SW480 (cell line): ENCODE measurements at places on chromosomes 2 and 18.

DNA sequence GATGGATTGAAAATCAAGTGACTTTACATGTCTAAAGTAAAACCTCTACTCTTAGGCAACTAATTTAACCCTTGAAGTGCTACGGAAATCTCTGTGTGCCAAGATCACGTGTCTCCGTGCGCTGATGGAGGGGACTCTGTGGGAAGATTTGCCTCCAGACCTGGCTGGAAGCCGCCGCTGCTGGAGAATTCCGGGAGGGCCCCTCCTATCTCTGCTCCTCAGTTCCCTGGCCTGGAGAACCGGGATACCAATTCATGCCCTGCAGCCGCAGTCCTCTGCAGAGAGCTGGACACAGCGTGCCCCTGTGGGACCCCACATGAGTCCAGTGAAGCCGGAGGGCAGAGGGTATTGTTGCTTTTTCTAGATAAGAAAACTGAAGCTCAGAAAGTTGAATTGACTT, 126.9 kb upstream of the PXDN start:
- no peak for DNase-seq

DNA sequence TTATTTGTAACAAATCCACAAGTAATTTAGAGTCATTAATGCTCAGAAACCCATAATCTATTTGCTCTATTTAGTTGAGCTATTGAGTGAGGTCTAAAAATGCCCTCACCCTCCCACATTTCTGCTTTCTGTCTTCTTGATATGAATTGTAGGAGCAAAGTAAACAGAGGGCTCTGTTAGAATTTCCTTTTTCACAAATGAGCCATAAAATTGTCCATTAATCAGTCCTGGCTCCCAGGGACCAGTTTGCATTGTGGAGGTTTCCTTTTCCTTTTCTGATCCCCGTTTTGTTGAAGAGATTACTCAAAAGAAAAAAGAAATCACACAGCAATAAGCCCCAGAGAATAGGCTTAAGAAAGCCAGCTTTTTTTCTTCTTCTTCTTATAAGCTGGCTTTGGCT, 476.7 kb downstream of the EPHA4 start:
- DNase-seq, result no peak

DNA sequence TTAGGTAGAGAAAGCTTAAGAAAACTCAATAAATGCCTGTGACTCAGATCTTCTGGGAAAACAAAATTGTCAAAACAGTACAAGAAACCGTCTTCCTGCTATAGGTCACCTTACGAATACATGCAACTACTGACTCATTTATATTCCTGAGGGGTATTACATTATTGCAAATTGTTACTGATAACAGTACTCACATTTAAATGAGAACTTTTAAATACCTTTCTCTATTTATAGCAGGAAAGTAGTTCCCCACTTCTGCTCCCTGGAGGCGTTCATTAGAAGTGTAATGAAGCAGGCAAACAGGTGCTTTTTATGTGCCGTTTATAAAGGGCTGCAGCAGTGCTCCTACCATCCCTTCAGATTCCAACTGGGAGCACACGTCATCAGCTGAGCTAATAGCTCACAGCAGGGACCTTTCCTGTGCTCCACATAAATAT, 65.1 kb upstream of the RPRM start:
- DNase-seq, result no peak

- peak; percentile 46 for DNase-seq
Observed at GRCh38 chr2:134372611-134373131, 118.8 kb downstream of the MGAT5 start.

DNA sequence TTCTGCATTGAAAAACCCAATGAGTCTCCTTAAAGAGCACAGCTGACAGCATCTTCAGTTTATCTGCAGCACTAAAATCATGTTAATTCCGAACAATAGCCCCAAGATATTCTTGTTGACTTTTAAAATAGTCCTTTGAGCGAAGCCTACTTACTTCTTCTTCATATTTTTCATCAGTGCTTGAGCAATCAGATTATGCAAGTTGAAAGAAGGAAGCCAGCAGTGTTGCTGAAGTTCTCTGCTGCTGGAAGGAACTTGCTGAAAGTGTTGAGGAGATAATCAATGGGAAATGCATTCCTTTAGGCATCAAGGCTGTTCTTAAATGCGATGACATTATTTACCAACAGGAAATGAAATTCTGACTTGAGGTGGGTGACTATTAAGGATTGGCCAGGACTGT, 105.9 kb upstream of the SNTG2 start:
- DNase-seq, result no peak

GRCh38 chr2:183474912-183475695, 350.9 kb downstream of the NUP35 start:
- no peak for DNase-seq

- DNase-seq, result peak; percentile 40
Observed at GRCh38 chr2:27807476-27807875, 36.0 kb downstream of the MRPL33 start.

DNA sequence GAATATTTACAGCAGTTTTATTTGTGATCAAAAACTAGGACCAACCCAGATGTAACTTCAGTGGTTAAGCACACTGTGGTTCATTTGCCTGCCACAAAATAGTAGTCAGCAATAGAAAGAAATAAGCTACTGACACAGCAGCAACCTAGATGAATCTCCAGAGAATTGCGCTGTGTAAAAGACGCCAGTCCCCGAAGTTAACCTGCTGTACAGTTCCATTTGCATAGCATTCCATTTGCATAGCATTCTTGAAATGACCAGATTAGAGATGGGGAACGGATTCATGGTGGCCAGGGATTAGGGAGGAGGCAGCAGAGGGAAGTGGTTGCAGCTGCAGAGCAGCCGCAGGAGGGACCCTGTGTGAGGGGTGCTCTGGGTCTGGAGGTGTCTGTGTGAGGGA, 39.3 kb upstream of the NFATC1 start:
- no peak for DNase-seq

DNA sequence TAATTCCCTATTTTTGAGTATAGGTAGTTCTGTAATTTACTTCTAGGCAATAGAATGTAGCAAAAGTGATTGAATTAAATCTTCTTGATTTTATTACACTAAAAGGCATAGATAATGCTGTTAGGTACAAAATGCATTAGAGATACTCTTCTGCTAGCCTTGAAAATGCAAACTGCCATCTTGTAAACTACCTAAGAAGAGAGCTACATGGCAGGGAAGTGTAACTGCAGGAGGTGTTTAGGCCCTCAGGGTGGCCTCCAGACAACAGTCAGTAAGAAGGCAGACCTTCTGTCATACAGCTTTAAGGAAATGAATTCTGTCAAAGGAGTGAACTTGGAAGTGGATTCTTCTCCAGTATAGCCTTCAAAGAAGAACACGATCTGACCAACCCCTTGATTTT, 1396.8 kb upstream of the SLC39A10 start:
- DNase-seq, result no peak

GRCh38 chr2:48247206-48247605, 282.7 kb upstream of the STON1 start:
- no peak for DNase-seq

GRCh38 chr2:171675810-171676345, 11.4 kb upstream of the DYNC1I2 start:
- DNase-seq, result no peak

DNA sequence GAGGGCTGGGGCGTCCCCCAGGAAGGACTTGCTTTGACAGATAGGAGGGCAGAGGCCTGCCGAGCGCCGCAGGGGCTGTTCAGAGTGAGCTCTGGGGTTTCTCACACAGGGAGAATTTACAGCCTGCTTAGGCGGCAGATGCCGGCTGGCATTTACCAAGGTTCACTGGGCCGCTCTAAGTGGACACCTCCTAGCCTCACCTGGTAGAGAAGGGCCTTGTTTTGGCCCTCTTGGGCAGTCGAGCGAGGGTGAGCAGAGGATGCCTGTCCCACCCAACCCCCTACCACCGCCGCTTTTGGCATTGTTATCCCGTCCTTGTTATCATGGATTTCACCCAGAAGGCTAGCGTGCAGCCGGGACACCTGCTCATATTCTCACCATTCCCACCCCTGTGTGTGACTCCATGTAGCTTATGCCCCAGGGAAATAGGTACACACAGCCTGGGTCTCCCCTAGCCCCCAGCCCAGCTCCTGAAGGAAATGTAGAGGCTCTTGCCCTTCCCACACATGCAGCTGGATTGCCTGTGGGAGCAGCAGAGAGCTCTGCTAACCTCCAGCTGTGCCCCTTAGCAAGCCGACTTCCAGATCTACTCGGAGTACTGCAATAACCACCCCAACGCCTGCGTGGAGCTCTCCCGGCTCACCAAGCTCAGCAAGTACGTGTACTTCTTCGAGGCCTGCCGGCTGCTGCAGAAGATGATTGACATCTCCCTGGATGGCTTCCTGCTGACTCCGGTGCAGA, 52.4 kb downstream of the FAM168B start:
- DNase-seq, result no peak

DNA sequence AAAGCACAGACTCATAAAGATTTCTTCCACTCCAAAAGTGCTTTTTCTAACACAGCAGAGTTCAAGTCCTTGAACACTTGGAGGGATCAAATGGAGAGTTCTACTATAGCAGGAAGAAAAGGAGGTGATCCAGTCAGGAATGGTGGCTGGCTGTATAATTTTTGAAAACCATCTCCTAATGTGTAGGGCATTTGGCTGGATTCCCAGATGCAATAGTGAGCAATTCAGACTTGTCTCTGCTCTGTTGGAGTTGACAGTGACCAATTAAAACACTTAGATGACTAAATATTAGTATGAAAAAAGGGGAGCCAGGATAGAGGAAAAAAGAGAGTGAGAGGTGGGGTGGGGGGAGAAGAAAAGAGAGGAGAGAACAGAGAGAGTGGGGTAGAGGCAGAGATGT, 5.3 kb upstream of the G6PC2 start:
- DNase-seq, result no peak

- DNase-seq, result no peak
Observed at GRCh38 chr18:62369129-62369644, 44.1 kb downstream of the TNFRSF11A start.

DNA sequence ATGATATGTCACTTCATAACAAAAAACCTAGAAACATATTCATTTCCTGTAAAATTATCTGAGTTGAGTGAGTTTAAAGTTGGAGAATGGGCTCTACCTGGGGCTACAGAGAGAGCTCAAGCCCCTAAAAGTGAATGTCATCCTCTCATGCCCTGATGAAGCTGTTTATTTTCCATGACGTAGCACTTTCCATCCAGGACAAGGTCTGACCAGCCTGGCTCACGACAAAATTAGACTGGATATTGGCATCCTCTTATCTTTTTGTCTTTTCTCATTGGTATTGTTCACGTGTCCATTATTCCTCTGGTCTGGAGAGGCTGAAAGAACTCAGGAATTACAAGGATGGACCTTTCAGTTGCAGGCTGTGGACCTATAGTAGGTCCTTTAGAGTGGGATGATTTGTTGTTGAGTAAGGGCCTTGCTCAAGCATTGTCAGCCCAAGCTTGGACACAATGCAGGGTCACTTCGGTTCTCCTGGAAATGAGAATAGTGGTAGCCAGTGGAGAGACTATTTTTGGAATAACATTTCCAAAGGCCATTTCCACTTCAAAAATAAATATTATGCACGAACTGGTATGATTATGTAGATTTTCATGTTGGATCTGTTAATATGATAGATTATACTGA, 24.4 kb upstream of the TDRD15 start:
- DNase-seq, result no peak

GRCh38 chr2:28735511-28735910, 16.1 kb upstream of the PPP1CB start:
- DNase-seq, result no peak

DNA sequence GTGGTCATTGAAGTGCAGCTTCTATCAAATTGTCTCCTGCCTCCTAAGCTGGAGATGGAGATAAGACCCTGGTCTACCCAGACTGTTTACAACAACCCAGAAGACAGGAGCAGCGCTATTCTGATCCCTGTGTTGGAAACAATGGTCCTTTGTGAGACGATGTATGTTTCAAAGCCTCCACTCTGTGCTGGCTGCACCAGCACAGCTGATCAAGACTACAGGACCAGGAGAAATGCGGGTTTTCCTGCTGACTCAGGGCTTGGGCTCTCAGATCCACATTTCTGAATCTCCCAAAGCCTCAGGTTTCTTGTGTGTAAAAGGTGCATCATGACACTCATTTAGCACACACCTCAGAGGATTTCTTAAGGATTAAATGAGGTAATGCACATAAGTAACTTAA, 92.0 kb downstream of the POU3F3 start:
- DNase-seq, result peak; percentile 22

GRCh38 chr2:170819680-170820664, 3.3 kb downstream of the GAD1 start:
- no peak for DNase-seq

- DNase-seq, result no peak
Observed at GRCh38 chr2:166881177-166881576, 7.1 kb upstream of the XIRP2 start.

DNA sequence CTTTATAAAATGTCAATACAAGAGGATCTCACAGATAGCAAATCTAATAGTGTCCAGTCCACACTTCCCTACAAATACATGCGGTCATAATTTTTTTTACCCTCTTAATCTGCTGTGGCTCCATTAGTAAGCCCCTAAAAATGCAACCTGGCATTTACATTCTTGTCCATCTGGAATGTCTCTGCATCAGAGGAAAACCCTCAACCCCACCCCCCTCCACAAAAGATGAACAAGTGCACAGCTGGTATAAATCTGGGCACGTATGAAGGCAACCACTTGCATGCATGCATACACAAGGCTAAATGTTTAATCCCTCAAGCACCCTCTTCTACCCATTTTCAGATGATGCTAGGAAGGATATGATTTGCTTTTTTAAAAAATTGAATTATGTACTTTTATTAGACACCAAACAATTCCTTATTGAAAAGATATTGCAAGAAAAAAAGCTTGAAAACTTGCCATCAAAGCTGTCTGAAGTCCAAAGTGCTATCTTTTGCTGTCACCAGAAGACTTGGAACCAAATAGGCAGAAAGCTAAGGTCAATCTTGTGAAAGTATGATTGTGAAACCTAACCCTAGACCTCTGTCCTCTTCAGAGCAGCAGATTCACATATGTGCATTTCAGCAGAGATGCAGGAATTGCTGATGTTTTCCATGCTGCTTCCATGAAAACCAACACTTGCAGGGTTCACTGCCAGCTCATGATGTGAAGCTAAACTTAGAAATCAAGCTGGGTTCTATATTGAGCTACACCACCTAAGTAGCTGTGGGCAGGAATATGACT, 39.0 kb downstream of the IRS1 start:
- DNase-seq, result no peak

- DNase-seq, result peak; percentile 1
Observed at GRCh38 chr18:33821503-33821902, 243.5 kb downstream of the ASXL3 start.
